ENCODE measurements at places on chromosomes 7 and 10. TPM values are rescaled to one million over a fixed set of nuclear protein-coding genes. Genes with fewer than 3 reads are reported as not detected.

Gene ZNF25
- 5.2 TPM for total RNA-seq

Gene NPSR1
- not detected for total RNA-seq

Gene ITPRID1
- not detected for total RNA-seq

Gene MYL7
- not detected for total RNA-seq

Gene SLC39A12
- total RNA-seq: under 0.01 TPM

GRCh38 chr7:51290702-51291540 lies 25.7 kb downstream of the COBL start:
- no peak for DNase-seq

GRCh38 chr7:101560856-101561255 lies 68.2 kb downstream of the MYL10 start:
- DNase-seq: no peak

DNA sequence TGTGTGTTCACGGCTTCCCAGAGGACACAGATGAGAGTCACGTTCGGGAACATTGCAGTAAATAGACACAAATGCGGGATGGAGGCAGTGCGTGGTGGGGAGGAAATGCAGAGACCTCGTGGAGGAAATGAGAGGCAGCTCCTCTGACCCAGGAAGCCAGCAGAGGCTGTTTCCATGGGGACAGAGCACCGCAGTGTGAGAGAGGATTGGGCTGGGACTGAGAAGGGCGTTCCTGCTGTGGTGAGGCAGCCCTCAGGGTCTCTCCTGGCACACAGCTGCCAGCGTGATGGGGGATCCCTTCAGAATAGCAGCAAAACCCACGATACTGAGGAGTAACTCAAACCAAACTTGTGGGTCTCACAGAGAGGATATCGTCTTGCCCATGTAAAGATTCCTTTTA lies 21.7 kb upstream of the BHLHA15 start:
- DNase-seq: no peak

- no peak for DNase-seq
Measured at GRCh38 chr7:101488826-101489572, 126.3 kb downstream of the COL26A1 start.

DNA sequence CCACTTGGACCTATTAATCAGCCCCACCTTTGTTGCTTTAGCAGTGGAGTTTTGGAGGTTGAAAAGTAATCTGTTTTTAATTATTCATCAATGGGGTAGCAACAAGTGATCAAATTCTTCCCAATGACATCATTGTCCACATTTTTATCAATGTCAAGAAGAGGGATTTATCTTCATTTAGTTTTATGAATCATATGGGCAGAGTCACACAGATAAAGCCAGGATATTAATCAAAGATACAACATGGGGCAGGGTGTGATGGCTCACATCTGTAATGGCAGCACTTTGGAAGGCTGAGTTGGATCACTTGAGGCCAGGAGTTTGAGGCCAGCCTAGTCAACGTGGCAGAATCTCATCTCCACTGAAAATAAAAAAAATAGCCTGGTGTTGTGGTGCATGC lies 388.4 kb upstream of the POM121L12 start:
- DNase-seq: no peak

DNA sequence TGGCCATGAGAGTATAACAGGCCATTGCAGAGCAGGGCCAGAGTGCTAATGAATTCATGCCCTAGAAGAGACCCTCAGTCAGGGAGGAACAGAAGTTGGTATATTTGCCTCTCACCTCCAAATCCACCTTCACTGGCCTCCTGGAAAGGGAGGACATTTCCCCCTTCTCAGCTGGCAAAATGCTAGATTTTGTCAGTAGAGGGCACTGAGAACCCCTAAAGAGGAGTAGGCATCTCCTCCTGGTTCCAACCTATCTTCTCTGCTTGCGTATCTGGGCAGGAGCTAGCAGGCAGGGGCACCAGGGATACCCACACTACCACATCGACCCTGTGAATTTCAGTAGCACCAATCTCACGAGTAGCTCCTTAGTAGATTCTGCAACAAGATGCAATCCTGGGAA lies 79.8 kb upstream of the GHITM start:
- no peak for DNase-seq

DNA sequence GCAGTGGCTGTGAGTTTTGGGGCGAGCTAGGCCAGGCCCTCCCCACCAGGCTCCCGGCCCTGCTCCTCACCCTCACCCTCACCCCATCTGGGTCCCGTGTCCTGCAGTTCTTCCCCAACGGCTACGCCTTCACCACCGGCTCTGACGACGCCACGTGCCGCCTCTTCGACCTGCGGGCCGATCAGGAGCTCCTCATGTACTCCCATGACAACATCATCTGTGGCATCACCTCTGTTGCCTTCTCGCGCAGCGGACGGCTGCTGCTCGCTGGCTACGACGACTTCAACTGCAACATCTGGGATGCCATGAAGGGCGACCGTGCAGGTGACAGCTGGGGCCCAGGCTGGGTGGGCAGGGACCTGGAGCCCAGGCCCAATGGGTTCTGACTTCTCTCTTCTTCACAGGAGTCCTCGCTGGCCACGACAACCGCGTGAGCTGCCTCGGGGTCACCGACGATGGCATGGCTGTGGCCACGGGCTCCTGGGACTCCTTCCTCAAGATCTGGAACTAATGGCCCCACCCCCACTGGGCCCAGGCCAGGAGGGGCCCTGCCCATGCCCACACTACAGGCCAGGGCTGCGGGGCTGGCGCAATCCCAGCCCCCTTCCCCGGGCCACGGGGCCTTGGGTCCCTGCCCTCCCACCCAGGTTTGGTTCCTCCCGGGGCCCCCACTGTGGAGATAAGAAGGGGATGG lies 4.9 kb downstream of the GNB2 start:
- no peak for DNase-seq

GRCh38 chr7:76165106-76165972 lies 36.4 kb upstream of the SRRM3 start:
- DNase-seq: no peak

GRCh38 chr7:52854681-52855080 lies 180.8 kb upstream of the POM121L12 start:
- DNase-seq: no peak

- no peak for DNase-seq
Measured at GRCh38 chr7:44057181-44057848, 8.1 kb downstream of the PGAM2 start.

- DNase-seq: no peak
Measured at GRCh38 chr7:96792115-96792514, 82.5 kb upstream of the SEM1 start.
